Stimulated activated naive CD4-positive, alpha-beta T cell treated with Interleukin-2 at 50 U/mL for 16 hours (primary cell): ENCODE measurements at places on chromosomes 12 and 14.

- no peak for DNase-seq
These were observed 73.5 kb downstream of the RIN3 start for GRCh38 chr14:92586963-92587699.

- no peak for DNase-seq
These were observed 177.8 kb upstream of the DIO2 start for GRCh38 chr14:80388980-80389711.

- DNase-seq, result no peak
These were observed 14.5 kb downstream of the DYRK2 start for GRCh38 chr12:67662910-67663538.

GRCh38 chr12:125072496-125072895, 7.3 kb downstream of the AACS start:
- no peak for DNase-seq

DNA sequence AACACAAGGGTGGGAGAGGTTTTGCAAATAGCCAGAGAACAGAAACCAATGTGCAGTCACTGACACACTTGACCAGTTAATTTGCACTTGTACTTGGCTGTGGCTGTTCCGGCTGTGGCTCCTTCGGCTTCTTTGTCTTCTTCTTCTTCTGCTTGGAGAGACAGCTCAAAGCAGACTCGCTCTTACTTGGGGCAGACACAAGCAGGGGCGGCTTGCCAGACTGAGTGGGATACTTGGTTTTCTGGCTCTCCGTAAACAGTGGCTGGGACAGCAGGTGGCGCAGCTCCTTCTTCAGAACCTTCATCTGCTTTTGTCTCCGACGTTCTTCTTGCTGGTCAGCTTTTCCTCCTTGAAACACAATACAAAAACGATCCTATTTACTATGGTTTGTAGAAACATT, 25.0 kb downstream of the OTUB2 start:
- no peak for DNase-seq

DNA sequence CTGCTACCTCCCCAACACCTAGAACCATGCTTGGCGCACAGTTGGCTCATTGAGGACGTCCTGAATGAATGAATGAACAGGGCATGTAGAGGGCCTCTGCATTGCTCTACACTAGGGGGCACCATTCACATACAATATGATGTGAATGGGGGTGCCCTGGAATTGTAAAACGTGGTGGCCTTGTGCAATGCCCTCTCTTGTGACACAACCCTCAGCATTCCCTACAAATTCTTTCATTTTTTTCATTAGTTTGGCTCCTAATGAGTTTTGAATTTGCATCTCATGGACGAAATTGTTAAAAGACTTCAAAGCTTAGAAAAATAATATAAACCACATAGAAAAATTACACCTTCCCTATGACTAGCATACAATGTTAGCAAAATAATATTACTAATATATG, 2.3 kb upstream of the DIO2 start:
- DNase-seq, result no peak

DNA sequence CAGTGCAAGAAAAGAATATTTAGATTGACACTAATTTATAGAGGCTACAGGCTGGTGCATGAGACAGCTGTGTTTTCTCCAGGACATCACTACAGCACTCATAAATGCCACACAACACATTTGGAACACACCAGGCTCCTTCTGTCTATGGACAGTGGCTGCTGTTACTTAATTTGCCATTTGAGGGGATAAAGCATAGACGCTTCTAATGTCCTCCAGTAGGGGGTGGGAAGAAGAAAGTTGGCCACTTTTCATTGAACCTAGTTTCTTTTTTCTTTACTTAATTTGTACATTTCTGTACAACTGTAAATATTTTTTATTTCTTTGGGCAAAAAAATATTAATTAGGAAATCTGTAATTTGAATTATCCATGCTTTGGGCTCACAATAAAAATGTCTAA, 12.4 kb upstream of the RTN1 start:
- DNase-seq, result no peak

GRCh38 chr12:71665090-71665463, 976 bp downstream of the THAP2 start:
- DNase-seq, result no peak

GRCh38 chr14:55316564-55316963, 45.3 kb downstream of the FBXO34 start:
- no peak for DNase-seq

GRCh38 chr14:38567703-38568102, 311.8 kb upstream of the CLEC14A start:
- no peak for DNase-seq

- DNase-seq, result no peak
These were observed 15.2 kb upstream of the LUM start for GRCh38 chr12:91126516-91126915.

DNA sequence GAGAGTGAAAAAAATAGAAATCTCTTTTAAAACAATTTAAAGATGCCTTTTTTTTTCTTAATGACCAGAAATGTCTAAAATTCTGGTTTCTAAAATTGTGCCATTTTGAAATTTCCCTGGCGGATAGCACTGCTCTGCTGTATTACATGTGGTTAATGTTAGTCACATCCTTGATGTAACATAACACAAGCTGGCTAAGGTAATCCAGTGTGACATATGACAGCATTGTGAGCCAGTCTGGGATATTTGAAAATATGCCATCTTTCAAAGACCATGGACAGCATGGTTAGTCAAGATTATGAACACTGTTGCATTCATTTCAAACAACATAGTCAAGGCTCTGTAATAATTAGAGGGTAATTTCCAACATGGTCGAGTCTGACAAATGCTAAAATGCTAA, 133.2 kb downstream of the ALX1 start:
- DNase-seq, result no peak

DNA sequence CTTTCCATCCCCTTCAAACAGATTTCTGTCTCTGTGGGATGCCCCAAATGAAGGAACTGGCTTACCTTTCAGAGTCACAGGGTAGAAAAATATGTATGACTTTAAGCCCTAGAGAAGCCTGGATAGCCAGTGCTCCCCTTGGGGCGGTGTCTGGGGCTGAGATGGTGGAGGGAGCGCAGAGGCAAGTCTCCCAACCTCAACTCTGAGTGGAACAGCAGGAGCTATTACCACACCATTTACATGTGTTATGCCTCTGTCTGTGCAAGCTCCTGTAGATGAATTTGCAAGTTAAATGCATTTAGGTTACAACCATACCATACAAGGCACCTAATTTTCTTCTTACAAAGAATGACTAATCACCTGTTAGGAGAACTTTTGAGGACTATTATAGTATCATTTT, 50.4 kb upstream of the CLMN start:
- no peak for DNase-seq

GRCh38 chr12:123055281-123055766, 74.8 kb downstream of the ARL6IP4 start:
- no peak for DNase-seq

- no peak for DNase-seq
These were observed 3.7 kb upstream of the CISTR start for GRCh38 chr12:53755451-53755891.

- DNase-seq, result no peak
These were observed 27.1 kb downstream of the FAM222A start for GRCh38 chr12:109740694-109741245.

DNA sequence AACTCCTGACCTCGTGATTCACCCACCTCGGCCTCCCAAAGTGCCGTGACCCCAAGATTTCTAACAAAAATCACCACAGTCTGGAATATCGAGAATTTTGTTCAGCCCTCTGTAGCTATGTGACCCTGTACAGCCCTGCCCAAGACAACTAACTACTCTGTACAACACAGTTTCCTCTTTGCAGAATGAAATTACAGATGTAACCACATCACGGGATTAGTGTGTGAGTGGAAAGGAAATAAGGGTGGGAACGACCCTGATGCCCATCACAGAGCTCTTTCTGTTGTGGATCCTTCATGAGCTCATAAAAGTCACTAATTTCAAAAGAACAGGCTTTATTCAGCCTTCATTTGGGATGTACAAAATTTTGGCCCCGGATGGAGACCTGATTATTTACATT, 50.5 kb upstream of the KRR1 start:
- DNase-seq, result no peak

- DNase-seq, result no peak
These were observed 30.9 kb downstream of the SLC35F4 start for GRCh38 chr14:57834961-57835360.

GRCh38 chr14:51129130-51129529, 34.2 kb upstream of the TRIM9 start:
- no peak for DNase-seq

DNA sequence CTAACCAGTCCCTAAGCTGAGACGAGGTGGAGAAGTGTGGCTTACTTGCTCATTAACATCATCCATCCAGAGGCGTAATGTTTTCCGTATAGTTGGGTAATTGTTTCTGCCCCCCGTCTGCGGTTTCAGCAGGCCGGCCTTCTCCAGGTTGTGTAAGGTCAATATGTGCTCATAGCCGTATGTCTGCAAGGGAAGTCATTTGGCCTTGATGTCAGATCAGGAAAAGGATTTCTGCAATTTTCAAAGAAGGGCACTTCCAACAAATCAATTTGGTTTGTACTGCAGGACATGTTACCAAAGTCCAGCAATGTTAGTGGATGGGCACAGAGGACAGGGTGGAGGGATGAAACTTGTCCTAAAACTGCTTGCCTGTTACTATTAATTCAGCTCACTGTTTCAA, 9.9 kb upstream of the DIABLO start:
- no peak for DNase-seq

DNA sequence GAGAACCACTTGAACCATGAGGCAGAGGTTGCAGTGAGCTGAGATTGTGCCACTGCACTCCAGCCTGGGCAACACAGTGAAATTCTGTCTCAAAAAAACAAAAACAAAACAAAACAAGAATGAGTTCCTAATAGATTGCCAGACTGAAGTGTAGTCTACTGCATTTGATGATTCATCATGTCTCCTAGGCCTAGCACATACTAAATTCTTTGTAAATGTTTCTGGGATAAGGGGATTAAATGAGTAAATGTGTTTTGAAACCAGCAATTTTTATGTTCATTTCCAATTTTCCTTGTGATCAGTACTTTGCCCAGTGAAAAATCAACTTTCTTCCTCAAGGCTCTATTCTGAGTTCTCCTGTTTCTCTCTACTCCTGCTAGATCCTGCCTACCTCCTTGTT, 2.9 kb upstream of the DYRK2 start:
- no peak for DNase-seq

GRCh38 chr12:117076410-117077372, 22.5 kb downstream of the TESC start:
- DNase-seq, result no peak

- DNase-seq, result no peak
These were observed 54.0 kb upstream of the OAS1 start for GRCh38 chr12:112852810-112853209.

- DNase-seq, result no peak
These were observed 16.6 kb downstream of the LRTM2 start for GRCh38 chr12:1836854-1837421.

- peak; percentile 20 for DNase-seq
These were observed 3.4 kb downstream of the PLEKHG3 start for GRCh38 chr14:64707661-64708060.

- no peak for DNase-seq
These were observed 73.9 kb downstream of the ARMH4 start for GRCh38 chr14:58078068-58078467.

DNA sequence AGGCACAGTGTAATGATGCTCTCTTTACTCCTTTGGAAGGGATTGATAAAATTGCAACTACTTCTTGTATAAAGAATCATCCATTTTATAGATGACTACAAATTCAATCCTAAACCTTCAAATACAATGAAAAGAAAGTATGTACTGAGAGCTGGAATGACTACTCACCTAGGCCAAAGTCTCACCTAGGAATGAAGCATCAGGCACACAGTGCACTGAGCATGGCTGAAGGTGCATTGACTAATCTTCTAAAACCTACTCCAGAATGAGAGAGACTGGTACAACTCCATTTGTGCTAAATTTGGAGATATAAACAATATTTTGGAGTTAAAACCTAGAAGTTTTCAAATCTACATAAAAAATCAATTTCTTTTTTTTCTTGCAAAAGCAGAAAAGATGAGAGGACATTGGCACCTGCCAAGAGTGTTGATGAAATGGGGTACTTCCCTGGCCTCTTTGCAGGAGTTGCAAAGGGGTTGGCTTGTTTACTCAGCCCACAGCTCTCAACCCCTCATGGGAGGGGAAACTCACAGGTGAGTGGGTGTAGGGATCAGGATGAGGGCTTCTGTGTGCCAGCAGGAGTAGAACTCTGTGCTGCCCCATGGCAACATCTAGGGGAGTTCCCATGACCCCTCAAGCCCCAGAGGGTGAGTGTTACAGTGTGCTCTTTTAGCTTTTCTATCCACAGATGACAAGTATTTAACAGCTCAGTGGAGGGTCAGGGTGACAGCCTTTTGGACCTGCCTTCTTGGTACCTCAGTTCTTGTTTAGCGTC, 31.3 kb downstream of the CLECL1 start:
- no peak for DNase-seq

- DNase-seq, result no peak
These were observed 117.1 kb downstream of the NAV3 start for GRCh38 chr12:77947746-77948145.

DNA sequence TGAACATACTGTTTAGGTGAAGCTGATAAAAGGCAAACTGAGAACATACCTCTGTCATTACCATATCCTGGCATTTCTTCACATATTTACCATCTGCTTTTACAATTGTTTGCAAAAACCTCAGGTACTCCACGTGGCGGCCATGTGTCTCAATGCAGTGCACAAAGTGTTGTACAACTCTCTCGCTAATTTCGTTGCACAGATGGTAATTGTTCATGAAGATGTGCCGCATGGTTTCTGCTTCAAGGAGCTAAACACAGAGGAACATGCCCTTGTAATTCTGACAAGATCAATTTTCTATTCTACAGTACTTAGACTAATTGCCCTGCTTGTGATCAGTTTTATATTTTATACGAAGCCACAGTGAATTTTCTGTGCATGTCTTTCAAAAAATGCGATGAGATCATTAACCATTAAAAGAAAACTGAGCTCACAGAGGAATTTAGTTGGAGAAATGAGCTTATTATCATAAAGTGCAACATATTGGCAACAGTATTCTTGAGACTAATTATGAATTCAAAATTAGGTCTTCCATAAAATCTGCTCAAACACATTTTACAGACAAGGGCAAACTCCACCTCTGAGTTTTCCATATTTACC, 233.8 kb downstream of the ITPR2 start:
- DNase-seq, result no peak

- no peak for DNase-seq
These were observed 200.2 kb upstream of the MYL2 start for GRCh38 chr12:111120578-111120977.

DNA sequence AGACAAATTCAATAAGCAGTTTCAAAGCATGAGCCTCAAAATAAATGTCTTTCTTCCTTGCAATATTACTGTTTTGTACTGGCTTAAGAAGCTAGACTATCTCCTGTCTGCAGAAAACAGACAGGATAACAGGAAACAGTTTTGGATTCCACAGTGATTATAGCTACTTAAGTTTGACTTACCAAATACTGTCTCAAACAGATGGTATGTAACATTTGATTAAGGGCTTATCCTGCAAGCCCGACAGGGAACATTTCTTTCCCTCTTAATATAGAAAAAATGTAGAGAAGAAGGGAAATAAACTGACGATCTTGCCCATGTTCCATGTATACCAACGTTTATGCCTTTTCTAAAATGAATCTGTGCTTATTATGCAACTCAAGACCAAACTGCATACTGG, 179.9 kb upstream of the EEA1 start:
- no peak for DNase-seq
